ENCODE measurements at places on chromosomes 2 and 18.

- DNase-seq: peak; percentile 75
Observed at GRCh38 chr2:9163306-9164111, 43.1 kb upstream of the ASAP2 start.

- DNase-seq: no peak
Observed at GRCh38 chr2:139495851-139496250, 715.7 kb upstream of the NXPH2 start.

GRCh38 chr2:234495251-234496054 is 1.4 kb downstream of the ARL4C start:
- DNase-seq: peak; percentile 32

- DNase-seq: no peak
Observed at GRCh38 chr2:150267651-150268415, 219.6 kb downstream of the RND3 start.

- peak; percentile 76 for DNase-seq
Observed at GRCh38 chr2:48496849-48497248, 33.1 kb upstream of the STON1 start.

DNA sequence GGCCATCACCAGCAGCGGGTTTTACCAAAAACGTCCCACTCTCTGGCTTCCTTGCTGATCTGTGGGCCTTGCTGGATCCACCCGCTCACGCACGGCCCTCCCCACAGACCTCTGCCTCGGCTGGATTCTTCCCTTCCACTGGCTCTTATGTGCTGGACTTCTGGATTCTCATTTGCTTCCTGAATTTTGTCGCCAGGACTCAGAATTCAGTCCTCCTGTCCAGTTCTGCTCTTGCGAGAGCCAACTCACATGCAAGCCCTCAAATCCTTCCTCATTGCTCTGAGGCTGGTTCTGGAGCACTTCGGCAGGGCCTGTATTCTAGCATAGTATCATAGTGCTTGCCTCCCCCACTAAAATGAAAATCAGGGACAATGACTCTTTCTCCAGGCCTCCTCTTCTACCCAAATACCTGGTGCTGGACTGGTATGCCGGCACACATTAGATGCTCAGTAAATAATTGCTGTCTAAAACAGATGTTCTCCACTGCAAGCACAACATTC is 115.5 kb downstream of the ATL2 start:
- DNase-seq: no peak

GRCh38 chr18:30280861-30281470 is 761.6 kb downstream of the DSC3 start:
- peak; percentile 27 for DNase-seq

- DNase-seq: peak; percentile 2
Observed at GRCh38 chr2:225164401-225165050, 122.3 kb upstream of the DOCK10 start.

DNA sequence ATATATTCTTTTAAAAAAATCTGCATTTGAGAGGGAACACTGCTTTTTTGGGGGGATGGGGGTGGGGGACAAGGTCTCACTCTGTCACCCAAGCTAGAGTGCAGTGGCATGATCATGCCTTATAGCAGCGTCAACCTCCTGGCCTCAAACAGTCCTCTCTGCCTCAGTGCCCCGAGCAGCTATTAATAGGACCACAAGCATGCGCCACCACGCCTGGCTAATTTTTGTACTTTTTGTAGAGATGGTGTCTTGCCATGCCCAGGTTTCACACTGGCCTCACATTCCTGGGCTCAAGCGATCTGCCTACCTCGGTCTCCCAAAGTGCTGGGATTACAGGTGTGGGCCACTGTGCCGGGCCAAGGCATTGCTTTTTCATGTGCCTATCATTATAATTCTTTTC is 154.2 kb downstream of the ATAD2B start:
- no peak for DNase-seq

DNA sequence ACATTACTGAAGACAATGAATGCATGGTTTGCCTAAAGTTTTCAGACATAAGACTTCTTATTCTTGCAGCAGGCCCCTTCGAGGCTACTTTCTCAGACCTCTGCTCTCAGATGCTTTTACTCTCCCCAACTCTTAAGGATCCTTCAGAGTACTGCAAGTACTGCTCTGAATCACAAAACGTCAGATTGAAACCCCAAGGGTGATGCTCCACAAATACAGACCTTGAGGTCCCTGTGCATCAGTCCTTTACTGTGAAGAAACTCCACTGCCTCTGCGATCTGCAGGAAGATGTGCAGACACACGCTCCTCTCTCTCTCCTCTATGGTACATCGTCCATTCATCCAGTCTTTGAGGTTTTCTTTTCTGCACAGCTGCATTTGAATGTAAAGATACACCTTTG is 52.8 kb downstream of the EIF2AK3 start:
- DNase-seq: no peak

GRCh38 chr2:181485638-181485946 is 28.4 kb downstream of the ITGA4 start:
- DNase-seq: no peak

DNA sequence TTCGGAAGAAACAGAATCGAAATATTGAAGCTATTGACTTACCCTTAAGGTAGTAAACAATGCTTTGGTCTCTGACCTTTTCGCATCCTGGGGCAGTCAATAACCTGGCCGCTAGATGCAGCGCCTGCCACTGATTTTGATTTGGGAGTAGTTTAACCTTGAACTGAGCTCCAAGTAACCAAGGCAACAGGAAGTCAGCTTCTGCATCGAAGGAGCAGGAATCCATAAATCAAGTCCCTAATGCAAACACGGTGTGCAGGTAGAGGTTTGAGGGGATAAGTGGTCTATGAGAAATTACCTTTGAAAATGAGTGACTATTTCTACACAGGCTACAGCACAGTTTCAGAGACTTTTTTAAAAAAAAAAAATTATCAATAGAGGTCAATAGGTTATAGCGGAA is 353.5 kb downstream of the SETBP1 start:
- no peak for DNase-seq

- no peak for DNase-seq
Observed at GRCh38 chr2:33371304-33372090, 105.0 kb upstream of the RASGRP3 start.

DNA sequence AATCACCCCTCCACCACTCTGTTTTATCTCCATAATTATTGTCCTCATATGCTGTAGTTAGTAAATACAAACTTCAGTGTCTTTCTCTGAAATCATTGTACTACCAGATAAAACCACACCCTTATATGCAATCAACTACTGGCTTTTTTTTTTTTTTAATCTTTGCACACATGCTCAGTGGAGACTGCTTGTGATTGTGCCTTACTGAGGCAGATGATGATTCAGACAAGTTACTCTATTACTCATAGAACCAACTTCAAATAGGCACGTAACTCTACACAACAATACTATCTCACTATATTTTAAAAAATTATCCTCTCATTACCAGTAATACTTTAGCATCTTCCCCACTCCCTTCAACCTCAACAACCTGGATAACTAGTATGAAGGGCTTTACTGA is 1278.4 kb upstream of the PIK3C3 start:
- DNase-seq: no peak
